Cortex of kidney (tissue), 1 donor: ENCODE measurements at places on chromosomes 2 and 18.

- no peak for DNase-seq
These were observed 122.2 kb downstream of the TANC1 start for GRCh38 chr2:159090514-159091201.

DNA sequence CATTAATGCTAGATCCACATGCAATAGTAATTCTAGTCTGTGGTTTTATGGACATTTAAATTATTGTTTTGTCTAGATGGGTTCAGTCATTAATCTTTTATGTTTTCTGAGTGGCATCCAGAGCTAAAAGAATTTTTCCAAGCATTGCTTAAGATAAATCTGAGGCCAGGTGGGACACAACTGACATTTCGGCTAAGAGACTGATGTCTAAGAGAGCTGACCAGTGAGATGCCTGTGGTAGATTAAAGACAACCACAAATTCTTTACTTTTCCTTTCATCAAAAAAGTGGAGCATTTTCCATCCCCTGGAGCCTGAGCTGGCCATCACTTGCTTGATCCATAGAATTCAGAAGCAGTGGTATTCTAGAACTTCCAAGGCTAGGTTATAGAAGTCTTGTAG, 182.2 kb downstream of the NRP2 start:
- no peak for DNase-seq

- no peak for DNase-seq
These were observed 40.7 kb downstream of the POMC start for GRCh38 chr2:25127646-25128045.

DNA sequence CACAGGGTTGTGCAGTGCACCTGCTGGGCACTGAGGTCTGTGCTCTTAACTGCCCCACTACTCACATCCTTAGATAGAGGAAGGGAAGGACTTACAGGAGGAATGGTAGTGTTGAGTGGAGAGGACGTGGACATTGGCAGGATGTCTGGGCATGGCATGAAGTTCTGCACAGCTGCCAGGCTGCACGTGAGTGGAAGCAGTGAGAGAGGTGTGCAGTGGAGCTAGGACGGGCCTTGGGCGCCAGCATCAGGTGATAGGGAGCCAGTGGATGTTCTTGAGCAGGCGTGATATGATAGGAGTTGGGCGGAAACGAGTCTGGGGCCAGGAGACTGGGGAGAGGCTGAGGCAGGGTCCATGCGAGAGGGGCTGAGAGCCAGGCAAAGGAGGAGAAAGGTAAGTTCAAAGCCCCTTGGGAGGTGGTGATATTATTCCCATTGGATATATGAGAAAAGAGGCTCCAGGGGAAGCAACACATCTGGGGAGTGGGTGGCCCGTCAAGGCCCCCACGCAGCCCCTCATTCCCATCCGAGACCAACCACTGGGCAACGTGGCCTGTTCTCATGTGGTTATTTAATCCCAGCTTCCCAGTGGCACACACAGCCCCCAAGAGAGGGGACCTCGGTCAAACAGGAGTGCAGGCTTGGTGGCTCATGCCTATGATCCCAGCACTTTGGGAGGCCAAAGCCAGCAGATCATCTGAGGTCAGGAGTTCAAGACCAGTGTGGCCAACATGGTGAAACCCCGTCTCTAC, 45.7 kb upstream of the SNED1 start:
- no peak for DNase-seq

GRCh38 chr2:61411109-61411508, 59.8 kb downstream of the USP34 start:
- no peak for DNase-seq

DNA sequence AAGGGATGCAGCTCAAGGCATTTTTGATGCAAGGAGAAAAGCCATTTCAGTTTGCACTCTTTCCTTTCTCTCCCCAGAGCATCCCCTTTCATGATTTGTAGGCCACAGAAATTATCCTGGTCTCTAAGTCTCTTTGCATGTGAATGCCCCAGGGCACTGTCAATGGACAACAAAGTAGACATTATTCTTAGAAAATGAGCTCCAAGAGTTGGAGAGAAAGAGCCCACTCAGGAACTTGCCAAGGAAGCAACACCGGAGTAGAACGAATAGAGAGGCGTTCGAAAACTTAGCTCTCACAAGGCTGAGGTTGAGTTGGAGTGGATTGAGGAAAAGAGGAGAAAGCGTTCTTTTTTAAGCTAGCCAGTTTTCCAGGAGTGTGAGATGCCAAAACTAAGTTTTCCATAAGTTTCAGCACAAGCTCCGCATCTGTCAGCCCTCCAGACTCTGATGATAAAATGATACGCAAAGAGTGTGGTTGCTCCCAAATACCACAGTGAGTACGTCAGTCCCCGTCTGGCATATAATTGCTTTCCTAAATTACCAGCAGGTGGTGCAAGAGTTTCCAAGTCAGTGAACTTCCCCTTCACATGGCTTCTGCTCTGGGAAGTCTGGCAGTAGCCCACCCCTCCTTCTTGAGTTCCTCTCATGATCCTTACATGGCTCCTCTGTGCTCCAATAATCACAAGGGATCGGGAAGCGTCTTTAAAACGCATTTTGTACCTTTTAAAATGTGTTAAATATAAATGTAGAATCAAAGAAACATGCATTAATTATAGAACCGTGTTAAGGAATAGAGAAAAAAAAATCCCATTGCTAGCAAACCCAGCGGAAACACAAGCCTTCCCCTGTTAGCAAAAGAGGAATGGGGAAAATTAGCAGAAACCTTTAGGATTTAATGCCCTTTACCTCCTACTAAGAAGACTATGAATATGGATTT, 1060.6 kb upstream of the FANCL start:
- DNase-seq: no peak

GRCh38 chr2:78586316-78586715, 439.2 kb upstream of the REG3G start:
- no peak for DNase-seq

DNA sequence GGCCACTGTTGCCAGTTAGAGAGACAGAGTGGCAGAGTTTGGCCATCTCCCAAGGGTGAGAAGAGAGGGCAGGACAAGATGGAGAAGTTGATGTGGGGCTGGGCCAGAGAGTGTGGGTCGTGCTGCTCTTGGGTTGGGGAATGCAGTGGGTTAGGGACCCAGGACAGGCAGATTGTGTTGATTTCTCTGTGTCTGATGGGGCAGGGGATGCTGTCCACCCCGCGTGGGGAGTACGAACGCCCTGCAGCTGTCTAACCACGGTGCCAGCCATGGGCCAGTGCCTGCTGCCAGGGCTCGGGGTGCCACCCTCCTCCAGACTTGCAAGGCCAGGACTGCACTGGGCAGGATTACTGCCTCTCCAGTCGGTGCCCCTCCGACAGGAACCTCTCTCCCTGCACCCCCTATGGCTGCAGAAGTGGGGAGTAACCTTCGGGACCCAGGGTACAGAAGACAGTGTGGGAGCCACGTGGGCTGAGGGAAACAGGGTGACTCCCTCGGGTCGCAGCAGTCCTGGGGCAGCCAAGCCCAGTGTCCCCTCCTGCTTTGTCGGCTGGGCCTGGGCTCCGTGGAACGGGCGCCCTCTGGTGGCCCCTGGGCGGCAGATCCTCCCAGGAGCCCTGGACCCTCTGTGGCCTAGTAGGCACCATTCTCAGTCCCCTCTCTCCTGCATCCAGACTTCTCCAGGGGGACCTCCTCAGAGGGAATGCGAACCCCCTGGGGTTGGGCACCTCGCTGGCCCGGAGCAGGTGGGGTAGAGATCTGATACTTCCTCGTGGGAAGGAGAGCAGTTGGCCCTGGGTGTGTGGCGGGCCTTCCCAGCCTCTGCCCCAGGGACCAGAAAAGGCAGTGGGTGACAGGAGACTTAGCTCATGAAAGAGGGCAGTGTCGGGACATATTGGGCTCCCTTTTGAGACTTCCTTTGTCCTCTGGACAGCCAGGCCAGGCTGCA, 2.7 kb downstream of the GPC1 start:
- no peak for DNase-seq
